ENCODE measurements at places on chromosomes 12 and 14.

DNA sequence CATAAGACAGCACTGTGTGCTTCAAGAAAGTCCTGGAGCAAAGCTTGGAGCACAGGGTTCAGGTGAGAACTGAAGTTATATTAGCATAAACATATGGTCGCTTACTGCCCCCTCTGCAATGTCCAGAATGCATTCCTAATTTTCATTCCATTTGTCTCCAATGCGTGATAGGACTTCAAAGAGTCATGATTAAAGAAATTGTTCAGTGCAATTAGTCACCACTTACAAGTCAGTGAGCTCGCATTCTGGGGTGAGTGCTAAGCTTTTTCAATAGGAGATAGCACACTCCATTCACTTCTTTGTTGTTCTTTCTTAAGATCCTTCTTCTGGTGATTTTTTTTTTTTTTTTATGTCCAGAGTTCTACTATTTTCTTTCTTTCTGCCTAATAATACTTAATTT is 398.4 kb downstream of the SYT1 start:
- no peaks in the 10 kb centered on the region for H3K36me3 ChIP-seq
- H3K27me3 ChIP-seq, result no peaks in the 10 kb centered on the region
- H3K27ac ChIP-seq, result no peak overlapping the region
- DNase-seq, result no peak
- no peak overlapping the region for H3K4me3 ChIP-seq

DNA sequence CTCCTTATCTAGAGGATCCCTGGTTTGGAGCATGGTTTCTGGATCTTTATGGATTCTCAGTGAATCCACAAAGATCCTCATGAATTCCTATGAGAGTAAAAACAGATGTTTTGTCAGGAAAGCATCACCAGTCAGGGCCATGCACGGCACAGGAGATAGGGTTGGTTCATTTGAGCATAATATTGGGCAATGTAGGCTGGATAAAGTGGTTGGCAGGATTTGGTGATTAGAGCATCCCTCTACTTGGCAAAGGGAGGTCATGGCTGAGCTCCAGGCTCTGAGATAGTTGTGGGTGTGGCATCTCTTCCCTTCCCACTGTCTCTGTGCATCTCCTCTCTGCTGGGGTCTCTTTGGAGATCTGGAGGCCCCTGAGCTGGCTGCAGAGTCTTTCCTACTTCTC is 149.8 kb downstream of the DACT1 start:
- H3K4me3 ChIP-seq, result no peak overlapping the region
- H3K27ac ChIP-seq, result no peak overlapping the region
- H3K36me3 ChIP-seq, result no peaks in the 10 kb centered on the region
- H3K27me3 ChIP-seq, result no peaks in the 10 kb centered on the region

DNA sequence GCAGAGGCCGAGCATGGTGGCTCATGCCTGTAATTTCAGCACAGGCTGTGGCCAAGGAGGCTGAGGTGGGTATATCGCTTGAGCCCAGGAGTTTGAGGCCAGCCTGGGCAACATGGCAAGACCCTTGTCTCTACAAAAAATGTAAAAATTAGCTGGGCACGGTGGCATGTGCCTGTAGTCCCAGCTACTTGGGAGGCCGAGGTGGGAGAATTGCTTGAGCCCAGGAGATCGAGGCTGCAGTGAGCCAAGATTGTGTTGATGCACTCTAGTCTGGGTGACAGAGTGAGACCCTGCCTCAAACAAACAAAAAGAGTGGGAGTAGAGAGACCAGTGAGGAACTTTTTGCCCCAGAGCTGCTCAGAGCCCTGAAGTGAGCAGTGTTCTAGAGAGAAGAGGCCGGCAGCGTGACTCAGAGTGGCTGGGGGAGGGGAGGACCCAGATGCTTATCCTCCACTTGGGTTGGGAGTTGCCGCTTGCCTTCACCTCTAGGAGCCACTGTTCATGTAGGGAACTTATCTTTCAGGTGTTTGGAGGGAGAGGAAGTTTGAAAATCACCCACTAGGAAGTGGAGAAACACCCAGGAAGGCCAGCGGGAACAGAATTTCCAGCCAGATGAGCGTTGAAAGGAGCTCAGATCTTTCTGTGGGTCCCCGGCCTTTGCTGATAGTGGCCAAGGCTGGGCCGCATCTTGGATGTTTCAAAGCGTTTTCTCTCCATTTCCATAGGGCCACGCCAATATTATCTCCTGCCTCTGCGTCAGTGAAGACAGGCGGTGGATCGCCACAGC is 15.3 kb downstream of the CFAP251 start:
- DNase-seq, result no peak
- H3K4me1 ChIP-seq, result no peaks in the 10 kb centered on the region
- peaks cover 6% of the 10 kb centered on the region for H3K36me3 ChIP-seq
- no peak overlapping the region for H3K4me3 ChIP-seq

GRCh38 chr12:102953221-102953620 is 4.3 kb upstream of the ASCL1 start:
- no peaks in the 10 kb centered on the region for H3K36me3 ChIP-seq
- peaks cover 2% of the 10 kb centered on the region for H3K27me3 ChIP-seq
- no peak for DNase-seq
- H3K27ac ChIP-seq, result no peak overlapping the region
- H3K4me1 ChIP-seq, result peaks cover 23% of the 10 kb centered on the region

GRCh38 chr12:68809190-68810026 is 1.4 kb downstream of the MDM2 start:
- peak overlapping the region; percentile 98 for H3K4me3 ChIP-seq
- no peaks in the 10 kb centered on the region for H3K27me3 ChIP-seq
- H3K4me1 ChIP-seq, result no peaks in the 10 kb centered on the region
- peak overlapping the region; percentile 98 for H3K27ac ChIP-seq

DNA sequence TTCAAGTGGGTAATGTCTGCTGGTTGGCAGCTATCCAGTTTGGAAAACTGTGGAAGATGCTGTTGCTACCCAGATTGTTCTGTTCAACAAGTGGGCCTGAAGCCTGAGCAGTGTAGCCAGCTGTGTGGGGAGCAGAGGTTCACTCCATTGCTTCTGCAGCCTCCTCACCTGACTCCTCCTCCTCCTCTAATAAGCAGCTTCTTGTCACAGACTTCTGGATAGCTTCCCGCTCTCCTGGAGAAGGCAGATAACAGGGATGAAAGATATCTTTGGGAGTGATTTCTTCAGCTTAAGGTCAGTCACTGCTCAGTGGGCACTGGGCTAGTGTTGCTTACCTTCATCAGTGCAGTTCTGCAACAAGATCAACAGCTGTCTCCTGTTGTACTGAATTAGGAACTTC is 2.0 kb downstream of the POP5 start:
- peaks cover 58% of the 10 kb centered on the region for H3K36me3 ChIP-seq
- H3K4me1 ChIP-seq, result no peaks in the 10 kb centered on the region
- no peak for DNase-seq
- no peaks in the 10 kb centered on the region for H3K27me3 ChIP-seq
- no peak overlapping the region for H3K4me3 ChIP-seq

DNA sequence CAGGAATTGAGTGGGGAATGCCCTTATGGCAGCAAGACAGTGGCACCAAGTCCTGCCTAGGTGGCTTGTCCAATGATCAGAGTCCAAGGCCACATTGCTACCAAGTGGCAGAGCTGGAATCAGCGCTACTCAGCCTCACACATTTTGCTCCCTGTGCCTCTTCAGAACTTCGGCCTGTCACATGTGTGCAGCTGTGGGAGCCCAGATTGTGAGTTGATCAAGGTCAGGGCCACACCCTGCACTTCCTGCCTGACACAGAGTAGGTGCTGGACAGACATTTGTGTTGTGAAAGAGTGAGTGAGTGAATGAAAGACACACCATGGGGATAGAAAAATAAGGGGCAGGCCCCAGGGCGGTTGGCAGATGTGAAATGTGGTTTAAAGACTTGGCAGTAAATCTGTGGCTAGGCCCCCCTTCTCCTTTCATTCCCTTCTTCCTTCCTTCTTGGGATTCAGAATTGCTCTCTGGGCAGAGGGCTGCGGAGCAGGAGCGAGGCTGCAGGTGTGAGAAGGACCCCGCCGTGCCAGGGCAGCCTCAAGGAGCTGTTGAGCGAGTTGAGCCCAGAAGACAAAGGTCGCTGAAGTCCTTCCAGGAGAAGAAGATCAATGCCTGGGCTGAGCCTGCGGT is 83.5 kb downstream of the SLC25A47 start:
- H3K27me3 ChIP-seq, result no peaks in the 10 kb centered on the region
- no peak overlapping the region for H3K27ac ChIP-seq
- H3K4me3 ChIP-seq, result no peak overlapping the region

DNA sequence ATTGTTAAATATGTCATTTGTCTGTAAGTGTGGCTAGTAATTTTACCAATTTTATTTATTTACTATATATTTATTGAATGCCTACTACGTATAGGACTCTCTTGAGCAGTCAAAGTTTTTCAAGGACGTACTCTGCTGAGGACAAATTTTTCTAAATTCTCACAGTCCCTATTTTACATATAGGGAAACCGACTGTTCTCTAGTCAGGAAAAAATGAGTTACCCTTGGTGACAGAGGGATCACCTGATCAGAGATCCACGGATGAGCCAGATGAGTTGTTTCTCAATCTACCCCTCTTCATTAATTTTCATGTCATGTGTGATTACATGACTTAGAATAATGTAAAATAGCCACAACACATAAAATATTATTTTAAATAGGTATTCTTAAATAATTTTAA is 96.2 kb upstream of the SLC38A2 start:
- no peaks in the 10 kb centered on the region for H3K4me1 ChIP-seq
- DNase-seq, result no peak
- peak overlapping the region; percentile 75 for H3K27ac ChIP-seq
- H3K36me3 ChIP-seq, result no peaks in the 10 kb centered on the region
- no peaks in the 10 kb centered on the region for H3K27me3 ChIP-seq
- no peak overlapping the region for H3K4me3 ChIP-seq

GRCh38 chr14:44736326-44736725 is 225.4 kb downstream of the KLHL28 start:
- no peaks in the 10 kb centered on the region for H3K4me1 ChIP-seq
- H3K27ac ChIP-seq, result no peak overlapping the region
- H3K36me3 ChIP-seq, result no peaks in the 10 kb centered on the region
- no peaks in the 10 kb centered on the region for H3K27me3 ChIP-seq
- DNase-seq, result no peak

GRCh38 chr12:109932878-109933503 is 32.9 kb downstream of the TCHP start:
- H3K4me3 ChIP-seq, result no peak overlapping the region
- peak overlapping the region; percentile 25 for H3K27ac ChIP-seq
- no peaks in the 10 kb centered on the region for H3K27me3 ChIP-seq
- H3K4me1 ChIP-seq, result no peaks in the 10 kb centered on the region
- peak; percentile 88 for DNase-seq
- H3K36me3 ChIP-seq, result peaks cover 81% of the 10 kb centered on the region

GRCh38 chr12:51247523-51248206 is 9.0 kb downstream of the DAZAP2 start:
- no peak for DNase-seq
- H3K4me1 ChIP-seq, result peaks cover 29% of the 10 kb centered on the region
- peaks cover 26% of the 10 kb centered on the region for H3K36me3 ChIP-seq
- H3K27me3 ChIP-seq, result no peaks in the 10 kb centered on the region
- no peak overlapping the region for H3K4me3 ChIP-seq

DNA sequence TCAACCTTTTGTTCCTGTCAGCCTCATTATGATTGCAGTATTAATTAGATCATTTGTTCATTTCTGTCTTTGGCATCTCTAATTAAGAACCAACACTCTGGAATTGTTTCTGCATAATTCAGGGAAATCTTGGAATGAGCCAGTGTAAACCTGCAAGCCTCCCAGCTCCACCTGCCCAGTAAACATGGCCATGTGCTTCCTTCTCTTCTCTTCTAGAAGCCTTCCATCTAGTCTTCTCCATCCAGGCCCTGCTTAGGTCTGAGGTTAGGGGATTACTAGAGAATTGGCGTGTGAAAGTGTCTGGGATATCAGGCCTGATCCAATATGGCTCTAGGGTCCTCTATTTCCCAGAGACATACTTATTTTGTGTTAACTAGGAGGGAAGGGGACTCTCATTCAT is 528.0 kb downstream of the AACS start:
- no peak overlapping the region for H3K4me3 ChIP-seq
- no peaks in the 10 kb centered on the region for H3K4me1 ChIP-seq
- no peaks in the 10 kb centered on the region for H3K36me3 ChIP-seq
- no peak for DNase-seq
- no peak overlapping the region for H3K27ac ChIP-seq

DNA sequence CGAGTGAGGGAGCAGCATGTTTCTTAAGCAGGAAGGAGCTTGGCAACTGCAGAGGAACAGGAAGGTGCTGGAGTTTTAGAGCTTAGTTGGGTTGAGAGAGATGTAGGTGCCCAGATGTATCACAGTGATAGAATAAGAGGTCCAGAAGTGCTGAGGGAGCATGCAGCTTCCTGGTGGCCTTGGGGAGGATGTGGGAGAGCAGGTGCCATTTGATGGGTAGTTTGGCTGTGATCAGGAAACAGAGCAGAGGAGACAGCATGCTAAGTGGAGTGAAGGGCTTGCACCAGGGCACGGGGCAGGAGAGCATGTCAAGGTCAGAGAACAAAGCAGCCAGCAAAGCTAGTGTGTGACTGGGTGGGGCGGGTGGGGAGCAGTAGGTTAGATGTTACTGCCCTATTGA is 74.8 kb downstream of the PAPOLA start:
- H3K27me3 ChIP-seq, result no peaks in the 10 kb centered on the region
- no peak for DNase-seq
- no peak overlapping the region for H3K4me3 ChIP-seq
- H3K36me3 ChIP-seq, result no peaks in the 10 kb centered on the region
- no peaks in the 10 kb centered on the region for H3K4me1 ChIP-seq

GRCh38 chr14:55807881-55808379 is 227.9 kb downstream of the KTN1 start:
- H3K4me3 ChIP-seq, result no peak overlapping the region
- no peaks in the 10 kb centered on the region for H3K27me3 ChIP-seq
- no peaks in the 10 kb centered on the region for H3K36me3 ChIP-seq
- H3K27ac ChIP-seq, result peak overlapping the region; percentile 52
- no peaks in the 10 kb centered on the region for H3K4me1 ChIP-seq

DNA sequence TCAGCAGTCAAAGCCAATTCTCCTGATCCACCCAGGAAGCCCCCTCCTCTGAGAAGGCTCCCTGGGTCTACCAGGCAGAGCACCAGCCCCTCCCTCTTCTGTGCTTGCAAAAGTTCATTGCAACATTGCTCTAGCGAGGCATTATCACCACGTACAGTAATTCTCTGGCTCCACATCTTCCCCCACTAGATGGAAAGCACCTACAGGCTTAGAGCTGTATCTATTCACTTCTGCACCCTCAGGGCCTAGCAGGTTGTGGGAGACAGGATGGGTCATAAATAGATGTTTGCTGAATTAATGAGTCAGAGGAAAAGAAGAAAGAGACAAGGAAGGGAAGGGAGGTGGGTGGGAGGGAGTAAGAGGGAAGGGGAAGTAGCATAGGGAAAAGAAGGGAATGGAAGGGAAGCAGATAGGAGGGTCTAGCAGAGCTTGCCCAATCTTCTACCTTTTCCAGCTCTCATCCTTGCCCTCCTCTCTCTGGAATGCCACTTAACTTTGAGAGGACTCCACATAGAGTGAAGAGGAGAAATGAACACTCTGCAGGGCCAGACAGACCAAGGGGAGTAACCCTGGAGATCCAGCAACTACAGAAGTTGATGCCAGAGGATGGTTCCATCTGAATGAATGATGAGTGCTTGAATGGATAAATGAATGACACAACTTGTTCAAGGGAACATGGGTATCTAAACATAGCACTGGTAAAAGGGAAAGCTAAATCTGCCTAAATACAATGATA is 42.0 kb upstream of the NT5DC3 start:
- no peak overlapping the region for H3K4me3 ChIP-seq
- H3K36me3 ChIP-seq, result no peaks in the 10 kb centered on the region
- H3K27ac ChIP-seq, result no peak overlapping the region
- DNase-seq, result no peak

GRCh38 chr14:105283899-105284298 is 16.9 kb downstream of the BRF1 start:
- H3K4me3 ChIP-seq, result no peak overlapping the region
- no peak for DNase-seq
- no peaks in the 10 kb centered on the region for H3K36me3 ChIP-seq

All from right atrium auricular region (tissue), 2 donors.